ENCODE measurements at places on chromosomes 7 and 10. TPM values are rescaled to one million over a fixed set of nuclear protein-coding genes. Genes with fewer than 3 reads are reported as not detected.

The HOXA5 gene
- total RNA-seq = 0.63 TPM

The GATA3 gene
- 43.6 TPM for total RNA-seq

The MMP21 gene
- total RNA-seq = not detected

The ANXA8 gene
- 172 TPM for total RNA-seq

The PKD1L1 gene
- total RNA-seq = 0.08 TPM

The OR9A2 gene
- not detected for total RNA-seq

The OR13A1 gene
- 0.15 TPM for total RNA-seq

The TLX1 gene
- not detected for total RNA-seq

The SSC4D gene
- total RNA-seq = 3.5 TPM
